KG1 (cell line): ENCODE measurements at places on chromosomes 1 and 21.

GRCh38 chr1:234520908-234521817, 42.2 kb upstream of the TARBP1 start:
- no peak for DNase-seq

DNA sequence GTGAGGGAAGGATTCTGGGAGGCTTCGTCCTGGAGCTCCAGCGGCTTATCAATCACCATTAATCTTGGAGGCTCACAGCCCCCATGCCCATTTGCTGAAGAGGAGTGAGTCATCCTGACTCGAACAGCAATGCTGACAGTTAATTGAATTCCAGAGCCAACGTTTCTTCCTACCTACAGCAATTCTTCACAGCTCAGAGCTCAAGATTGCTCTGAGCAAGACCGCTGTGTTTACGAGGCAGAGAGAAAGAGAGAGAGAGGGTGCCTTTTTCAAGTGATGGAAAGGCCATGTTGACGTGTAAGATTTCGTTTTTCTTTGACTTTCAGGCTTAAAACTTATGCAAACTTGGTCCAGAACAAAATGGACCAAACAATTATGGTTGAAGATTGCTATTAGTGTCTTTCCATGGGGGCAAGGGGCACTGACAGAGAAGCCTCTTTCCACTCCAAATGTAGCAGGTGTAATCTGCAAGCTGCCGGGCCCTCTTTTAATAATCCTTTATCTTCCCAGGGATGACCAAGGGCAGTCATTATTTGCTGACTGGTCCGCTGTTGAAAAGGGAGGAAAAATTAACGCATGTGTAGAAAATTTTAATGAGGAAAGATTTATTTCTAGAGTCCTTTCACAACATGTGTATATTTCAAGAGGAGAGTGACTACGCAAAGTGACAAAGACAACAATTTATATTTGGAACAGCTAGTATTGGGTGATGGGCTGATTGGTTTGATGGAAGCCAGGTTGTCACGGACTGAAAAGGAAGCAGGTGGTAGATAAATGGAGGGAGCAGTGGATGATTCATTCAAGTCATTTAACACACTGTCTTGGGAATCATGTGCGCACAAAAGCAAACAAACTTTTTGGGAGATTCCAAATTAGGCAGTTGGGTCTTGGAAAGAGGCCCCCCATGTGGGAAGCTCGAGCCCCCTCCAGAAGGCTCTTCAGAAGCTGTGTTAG, 136.1 kb upstream of the IRF2BP2 start:
- DNase-seq, result no peak

GRCh38 chr1:161728376-161729226, 7.3 kb downstream of the FCRLB start:
- DNase-seq, result no peak

DNA sequence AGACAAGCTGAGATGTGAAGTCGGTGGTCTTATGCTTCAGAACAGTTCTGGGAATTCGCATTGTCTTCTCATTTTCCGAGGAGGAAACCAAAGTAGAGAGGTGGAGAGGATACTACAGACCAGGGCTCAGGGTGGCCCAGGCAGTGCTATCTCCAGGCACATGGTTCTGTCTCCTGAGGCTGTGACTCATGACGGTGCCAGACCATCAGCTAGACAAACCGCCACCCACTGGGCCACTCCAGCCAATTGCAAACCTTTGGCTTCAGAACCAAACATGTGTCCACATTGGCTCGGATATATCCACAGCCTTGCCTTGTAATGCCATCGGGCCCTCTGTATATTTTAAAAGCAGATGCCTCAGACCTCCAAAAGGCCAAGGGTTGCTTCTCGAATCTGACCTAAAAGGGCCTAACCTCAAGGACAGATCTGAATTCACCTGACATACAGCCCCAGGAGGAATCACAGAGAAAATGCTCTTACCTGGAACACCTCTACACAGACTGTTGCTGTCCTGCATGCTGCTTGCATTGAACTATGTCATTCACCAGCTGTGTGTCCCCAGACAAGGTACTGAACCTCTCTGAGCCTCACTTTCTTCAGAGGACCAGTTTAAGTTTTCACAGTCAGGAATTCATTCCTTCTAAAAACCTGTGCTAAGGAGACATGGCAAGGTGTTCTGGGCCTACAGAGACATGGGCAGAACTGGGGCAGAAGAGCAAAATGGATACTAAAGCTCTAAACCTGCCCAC, 224.9 kb upstream of the JUN start:
- DNase-seq, result no peak

DNA sequence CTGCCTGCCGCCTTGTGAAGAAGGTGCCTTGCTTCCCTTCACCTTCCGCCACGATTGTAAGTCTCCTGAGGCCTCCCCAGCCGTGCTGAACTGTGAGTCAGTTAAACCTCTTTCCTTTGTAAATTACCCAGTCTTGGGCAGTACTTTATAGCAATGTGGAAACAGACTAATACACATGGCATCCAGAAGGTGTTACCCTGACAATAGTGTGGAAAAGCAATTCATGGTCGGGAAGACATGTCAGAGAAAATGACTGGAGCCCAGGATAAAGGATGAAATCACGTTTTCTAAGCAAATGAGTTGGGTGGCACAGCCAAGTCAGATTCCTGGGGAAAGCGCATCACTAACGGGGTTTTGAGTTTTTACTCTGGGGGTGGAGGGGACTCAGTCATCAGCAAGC, 76.4 kb downstream of the HLCS start:
- DNase-seq, result no peak

GRCh38 chr1:108892356-108893140, 15.8 kb downstream of the GPSM2 start:
- DNase-seq, result no peak

DNA sequence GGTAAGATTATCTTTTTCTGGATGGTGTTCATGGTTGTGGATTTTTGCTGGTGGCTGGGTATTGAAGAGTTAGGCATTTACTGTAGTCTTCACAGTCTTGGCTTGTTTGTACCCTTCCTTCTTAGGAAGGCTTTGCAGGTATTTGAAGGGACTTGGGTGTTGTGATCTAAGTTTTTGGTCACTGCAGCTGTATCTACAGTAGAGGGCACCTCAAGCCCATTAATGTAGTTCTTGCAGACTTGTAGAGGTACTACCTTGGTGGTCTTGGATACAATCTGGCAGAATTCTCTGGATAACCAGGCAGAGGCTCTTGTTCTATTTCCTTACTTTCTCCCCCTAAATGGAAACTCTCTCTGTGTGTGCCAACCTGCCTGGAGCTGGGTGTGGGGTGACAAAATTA, 155.8 kb upstream of the BRINP3 start:
- DNase-seq, result no peak

DNA sequence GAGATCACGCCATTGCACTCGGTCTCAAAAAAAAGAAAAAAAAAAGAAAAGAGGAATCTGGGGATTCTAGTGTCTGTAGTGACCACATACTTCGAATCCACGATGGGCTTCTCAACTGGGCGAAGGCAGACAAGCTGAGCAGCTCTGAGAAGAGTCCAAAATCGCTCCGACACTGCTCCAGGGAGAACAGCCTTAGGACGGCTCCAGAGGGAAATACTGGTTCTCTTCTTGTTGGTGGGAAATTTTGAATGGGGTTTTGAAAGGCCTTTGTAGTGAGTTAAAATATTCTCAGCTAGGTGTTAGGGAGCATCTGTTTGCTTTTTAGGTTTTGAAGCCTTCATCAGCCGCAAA, 18.3 kb upstream of the HJV start:
- no peak for DNase-seq

DNA sequence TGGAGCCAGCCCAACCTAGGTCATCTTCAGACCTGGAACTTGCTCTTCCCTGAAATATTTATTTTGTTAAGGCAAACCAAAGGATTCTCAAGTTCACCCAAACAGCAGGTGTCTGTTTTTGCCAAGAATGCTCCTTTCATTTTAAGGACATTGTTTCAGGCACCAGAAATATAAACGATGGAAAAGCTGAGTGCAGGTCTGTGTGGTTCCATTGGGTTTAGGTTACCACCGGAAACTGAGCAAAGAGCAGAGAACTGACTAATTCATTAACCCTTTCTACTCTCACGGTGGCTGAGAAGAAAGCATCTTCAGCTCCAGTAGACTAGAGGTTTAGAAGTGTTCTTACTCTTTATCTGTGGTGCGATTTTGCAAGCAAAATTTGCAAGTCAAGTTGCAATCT, 38.0 kb upstream of the ZC3H11B start:
- DNase-seq, result no peak

DNA sequence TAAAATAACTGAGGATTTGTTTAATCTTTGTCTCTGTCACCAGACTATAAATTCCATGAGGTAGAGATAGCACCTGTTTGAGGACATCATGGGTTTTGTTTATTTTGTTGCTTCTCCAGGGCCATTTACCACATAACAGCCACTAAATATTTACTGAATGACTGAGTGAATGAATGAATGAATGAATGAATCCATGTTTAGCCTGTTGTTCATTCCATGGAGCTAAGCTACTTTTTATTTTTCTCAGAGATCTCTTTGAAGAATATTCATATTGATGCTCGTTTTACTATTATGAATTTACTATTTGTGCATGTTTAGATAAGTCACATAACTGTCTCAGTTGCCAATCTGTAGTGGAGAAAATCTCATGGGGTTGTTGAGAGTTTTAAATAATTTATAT, 17.7 kb downstream of the LRRC8B start:
- DNase-seq, result no peak

- DNase-seq, result no peak
Observed at GRCh38 chr1:152683846-152684245, 2.1 kb upstream of the LCE2B start.

- no peak for DNase-seq
Observed at GRCh38 chr1:24443241-24443656, 27.6 kb downstream of the NIPAL3 start.

- DNase-seq, result no peak
Observed at GRCh38 chr1:36367798-36368197, 17.9 kb downstream of the STK40 start.

DNA sequence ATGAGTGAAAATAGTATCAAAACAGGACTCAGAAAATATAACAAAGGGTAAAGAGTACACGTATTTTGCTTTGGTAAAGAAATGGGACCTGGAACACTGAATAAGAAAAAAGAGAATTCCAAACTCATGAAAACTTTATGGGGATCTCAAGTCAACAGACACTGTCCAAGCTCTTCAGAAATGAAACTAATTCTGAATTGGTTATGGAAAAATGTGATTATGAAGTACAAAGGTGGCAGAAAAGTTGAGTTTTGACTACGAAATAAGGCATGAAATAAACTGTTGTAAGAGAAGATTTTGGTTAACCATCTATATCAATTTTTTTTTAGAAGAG, 8.4 kb downstream of the EGLN1 start:
- no peak for DNase-seq

DNA sequence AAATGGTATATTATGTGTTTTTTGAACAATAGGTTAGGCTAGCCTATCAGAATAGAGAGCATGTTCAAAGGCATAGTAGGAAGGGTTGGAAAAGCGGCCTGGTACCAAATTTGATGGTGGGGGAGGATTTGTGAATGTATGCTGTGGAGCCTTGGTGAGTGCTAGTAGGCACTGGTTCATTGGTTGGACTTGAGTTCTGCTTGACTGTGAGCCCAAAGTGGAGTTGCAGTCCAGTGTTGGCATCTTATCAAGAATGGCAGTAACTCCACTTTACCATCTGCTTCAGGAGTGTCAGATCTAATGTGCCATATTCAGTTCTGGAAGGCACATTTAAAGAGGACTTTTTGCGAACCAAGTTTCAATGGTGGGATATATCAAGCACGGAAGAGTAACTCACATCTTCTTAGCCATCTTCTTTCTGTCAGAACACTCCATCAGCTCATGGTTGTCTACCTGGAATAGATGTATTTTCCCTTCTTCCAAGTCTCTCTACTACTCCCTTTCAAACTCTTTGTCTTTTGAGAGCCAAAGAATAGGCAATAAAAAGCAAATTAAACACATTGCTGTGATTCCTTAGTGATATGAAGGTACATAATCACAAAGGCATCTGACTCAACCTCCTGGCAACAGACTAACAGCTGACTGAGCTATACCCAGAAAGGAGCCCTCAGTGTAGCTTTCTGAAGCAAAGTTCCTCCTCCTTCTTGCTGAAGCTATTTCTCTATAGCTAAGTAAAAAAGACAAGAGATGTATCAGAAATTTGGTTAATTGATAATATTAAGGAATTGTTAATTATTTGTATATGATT, 21.7 kb downstream of the LRRC8B start:
- no peak for DNase-seq

DNA sequence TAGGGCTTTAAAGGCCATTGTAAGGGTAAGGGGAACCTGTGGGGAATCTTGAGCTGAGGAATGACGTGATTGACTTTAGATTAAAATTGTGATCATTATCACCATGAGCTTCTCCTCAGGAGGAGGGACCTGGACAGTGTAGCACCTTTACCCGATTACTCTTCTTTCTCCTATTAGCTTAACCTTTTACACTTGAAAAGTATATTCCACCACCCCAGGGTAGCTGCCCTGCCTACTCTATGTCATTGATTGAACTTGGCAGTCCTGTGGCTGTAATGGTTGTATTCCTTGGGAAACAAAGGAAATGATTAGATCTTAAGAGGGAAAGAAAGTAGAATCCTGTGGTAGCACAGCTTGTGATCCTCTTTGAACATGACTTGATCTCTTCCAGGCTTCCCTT, 47.7 kb downstream of the CACHD1 start:
- DNase-seq, result no peak

DNA sequence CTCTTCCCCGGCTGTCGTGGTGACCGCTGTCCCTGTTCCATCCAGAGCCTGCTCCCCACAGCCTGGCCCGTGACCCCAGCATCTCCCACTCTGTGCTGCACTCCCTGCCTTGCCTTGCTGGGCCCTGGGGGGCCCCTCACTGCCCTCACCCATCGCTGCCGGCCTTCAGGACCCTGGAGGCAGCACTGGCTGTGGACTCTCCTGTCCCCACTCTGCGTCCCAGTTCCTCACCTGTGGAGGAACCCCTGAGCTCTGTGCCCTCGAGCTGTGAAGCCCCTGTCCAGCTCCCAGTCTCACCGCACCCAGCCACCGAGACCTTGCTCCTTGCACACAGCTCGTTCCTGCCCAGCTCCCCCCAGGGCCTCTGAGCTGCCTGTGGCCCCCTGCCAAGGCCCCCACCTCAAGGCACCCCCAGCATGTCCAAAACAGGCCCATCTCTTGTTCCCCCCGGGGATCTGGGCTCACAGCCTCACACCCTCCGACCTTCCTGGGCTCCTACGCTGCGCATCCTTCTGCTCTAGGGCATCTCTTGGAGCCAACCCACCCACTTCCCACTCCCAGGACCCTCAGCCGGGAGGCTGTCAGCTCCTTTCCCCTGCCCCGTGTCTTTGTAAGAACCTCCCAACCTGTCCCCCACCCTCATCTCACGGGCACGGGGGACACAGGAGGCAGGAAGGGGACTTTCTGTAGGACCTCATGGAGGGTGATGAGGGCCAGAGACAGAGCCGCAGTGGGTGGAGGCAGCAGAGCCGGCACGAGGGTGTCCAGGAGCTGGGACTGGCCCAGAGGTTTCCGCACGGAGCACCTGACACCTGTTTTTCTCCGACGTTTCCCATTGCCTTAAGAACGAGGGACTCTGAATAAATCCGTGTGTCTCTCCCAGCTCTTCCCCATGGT, 109.3 kb downstream of the WDR4 start:
- no peak for DNase-seq
